ENCODE measurements at places on chromosomes 5 and 9.

DNA sequence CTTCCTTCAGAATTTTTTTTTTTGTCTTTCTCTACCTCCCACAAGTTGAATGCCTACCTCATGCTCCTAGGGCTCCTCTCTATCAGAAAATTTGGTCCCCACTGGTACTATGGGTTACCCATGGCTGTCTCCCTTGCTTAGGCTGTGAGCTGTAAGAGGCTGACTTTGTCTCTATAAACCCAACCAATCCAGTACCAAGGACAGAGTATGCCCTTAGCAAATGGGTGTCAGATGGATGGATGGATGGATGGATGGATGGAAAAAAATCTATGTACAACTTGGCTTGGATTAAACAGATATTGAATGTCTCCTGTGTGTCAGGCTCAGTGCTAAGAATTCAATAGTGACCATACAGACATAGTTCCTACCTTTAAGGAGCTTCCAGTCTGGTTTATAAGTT is 398.2 kb upstream of the TRPC7 start:
- DNase-seq: no peak

DNA sequence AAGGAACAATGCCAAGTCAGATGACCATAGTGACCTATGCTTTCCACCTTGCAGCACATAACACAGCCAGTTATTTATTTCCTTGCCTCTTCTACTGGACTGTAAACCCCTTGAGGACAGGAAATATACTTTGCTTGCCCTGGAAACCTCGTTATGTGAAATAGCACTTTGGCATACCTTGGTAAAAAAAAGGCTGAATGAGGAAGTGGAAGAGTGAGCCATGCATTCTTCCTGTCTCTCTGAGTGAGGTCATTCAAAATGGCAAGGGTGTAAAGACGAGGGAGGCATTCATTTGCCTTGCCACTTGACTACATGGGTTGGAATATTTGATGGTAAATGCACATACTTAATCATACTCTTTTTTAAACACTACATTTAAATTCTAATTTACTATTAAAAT is 42.8 kb upstream of the SVEP1 start:
- no peak for DNase-seq

GRCh38 chr5:139804800-139805397 is 9.3 kb downstream of the PSD2 start:
- DNase-seq: no peak

DNA sequence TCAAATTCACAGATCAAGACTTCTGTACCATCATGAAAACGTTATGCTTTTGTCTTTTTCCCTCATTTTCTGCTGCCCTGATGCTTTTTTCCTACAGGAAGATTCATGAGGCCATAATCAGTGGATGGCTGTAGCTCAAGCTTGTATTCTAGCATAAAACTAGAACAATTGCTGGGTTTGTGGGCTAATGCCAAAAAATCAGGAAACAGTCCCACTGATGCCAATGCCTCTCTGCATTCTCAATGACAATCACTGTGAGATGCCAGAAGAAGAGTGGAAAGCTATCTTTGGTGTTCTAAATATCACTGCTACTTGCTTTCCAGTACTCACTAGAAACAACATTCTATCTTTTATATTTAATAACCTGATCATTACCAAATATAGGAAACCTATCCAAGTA is 33.3 kb upstream of the FAM170A start:
- no peak for DNase-seq

GRCh38 chr5:31886206-31886605 is 247.3 kb downstream of the PDZD2 start:
- DNase-seq: no peak

- no peak for DNase-seq
Measured at GRCh38 chr5:74149395-74149794, 491.1 kb downstream of the ENC1 start.

DNA sequence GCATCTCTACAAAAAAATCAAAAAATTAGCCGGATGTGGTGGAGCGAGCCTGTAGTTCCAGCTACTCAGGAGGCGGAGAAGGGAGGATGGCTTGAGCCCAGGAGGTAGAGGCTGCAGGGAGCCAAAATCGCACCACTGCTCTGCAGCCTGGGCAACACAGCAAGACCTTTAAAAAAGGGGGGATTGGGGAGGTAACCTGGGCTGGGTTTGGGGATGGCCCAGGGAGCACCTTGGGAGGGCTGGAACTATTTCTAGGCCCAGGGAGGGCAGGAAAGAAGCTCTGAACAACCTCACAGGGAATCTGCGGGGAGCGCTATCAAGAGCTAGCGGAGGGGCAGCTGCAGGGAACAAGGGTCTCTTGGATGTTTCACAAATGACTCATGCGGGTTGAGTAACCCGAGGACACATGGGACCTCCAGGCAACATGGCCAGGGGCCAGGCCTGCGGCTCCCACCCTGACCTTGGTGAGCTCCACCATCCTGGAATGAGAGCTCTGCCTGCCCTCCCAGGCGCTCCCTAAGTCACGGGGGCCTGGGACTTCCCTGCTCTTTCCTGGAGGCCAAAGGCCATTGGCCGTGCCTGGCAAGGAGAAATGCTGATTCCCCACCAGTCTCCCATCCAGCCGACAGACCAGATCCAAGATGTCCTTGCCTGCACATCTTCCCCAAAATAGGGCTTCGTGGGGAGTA is 23.4 kb downstream of the SARDH start:
- no peak for DNase-seq

- no peak for DNase-seq
Measured at GRCh38 chr5:55278778-55279177, 28.7 kb downstream of the DHX29 start.

DNA sequence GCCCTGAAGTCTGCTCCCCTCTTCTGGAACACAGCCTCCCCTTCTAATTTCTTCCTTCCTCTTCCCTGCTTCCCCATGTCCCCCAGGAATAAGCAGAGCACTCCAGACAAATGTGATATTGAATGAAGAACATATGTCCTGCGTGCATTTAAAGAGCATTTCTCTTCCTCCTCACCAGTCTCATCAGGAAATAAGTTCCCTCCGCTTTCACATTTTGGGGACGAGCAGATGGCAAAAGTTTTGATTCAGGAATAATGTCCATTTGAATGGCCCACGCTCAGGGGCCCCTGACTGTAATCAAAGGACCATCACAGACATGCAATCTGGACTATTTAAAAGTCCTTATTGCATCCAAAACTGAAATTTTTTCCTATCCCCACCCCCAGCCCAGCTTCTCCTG is 316.1 kb downstream of the CDK5RAP2 start:
- DNase-seq: no peak

DNA sequence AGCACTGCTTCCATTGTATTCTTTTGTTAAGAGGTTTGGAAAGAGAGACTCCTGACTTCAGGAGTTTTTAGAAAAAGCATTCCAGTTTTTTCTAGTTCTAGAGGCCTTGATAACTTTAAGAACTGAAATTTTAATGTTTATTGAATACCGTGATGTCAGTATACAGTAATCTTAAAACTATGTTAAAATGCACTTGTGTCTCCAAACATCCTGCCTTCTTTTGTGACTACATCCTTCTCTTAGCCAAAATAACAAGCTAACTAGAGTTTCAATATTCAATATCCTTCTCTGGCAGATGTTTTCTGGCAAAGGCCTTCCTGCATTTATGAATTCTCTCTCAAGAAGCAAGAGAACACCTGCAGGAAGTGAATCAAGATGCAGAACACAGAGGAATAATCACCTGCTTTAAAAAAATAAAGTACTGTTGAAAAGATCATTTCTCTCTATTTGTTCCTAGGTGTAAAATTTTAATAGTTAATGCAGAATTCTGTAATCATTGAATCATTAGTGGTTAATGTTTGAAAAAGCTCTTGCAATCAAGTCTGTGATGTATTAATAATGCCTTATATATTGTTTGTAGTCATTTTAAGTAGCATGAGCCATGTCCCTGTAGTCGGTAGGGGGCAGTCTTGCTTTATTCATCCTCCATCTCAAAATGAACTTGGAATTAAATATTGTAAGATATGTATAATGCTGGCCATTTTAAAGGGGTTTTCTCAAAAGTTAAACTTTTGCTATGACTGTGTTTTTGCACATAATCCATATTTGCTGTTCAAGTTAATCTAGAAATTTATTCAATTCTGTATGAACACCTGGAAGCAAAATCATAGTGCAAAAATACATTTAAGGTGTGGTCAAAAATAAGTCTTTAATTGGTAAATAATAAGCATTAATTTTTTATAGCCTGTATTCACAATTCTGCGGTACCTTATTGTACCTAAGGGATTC is 43.1 kb downstream of the NDFIP1 start:
- DNase-seq: peak; percentile 13

DNA sequence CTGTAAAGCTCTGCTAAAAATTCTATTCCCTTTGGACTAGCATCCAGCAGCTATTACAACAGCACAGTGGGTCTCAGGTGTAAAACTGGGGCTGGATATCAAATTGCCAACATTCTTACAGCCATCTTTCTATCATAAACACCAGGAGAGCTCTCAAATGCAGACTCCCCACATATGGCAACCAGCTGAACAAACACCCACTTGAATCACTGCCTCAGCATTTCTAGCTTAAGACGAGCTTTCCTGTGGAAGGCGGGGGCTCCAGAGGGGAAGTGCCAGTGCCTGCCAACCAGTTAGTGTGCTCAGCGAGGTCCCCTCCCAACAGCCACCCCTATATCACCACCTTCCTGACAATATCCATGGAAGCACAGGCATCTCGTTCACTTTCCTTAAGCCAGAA is 62.2 kb downstream of the IPPK start:
- DNase-seq: peak; percentile 51

DNA sequence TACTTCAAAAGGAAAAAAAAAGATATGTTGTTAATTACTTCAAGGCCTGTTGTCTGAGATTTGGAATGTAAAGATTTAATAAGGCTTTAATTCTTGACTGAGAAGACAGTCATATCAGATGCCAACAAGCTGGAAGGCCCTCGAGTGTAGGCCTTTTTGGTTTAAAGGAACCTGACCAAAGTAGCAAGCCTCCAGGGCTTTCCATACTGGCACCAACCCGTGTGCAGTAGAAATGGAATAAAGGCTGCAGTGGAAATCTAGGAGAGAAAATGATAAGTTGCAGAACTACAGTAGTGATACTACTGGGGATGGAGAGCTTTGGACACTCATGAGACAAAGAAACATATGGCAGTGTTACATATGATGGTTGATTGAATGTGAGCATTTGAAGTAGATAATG is 358.0 kb downstream of the TAF11L14 start:
- no peak for DNase-seq

DNA sequence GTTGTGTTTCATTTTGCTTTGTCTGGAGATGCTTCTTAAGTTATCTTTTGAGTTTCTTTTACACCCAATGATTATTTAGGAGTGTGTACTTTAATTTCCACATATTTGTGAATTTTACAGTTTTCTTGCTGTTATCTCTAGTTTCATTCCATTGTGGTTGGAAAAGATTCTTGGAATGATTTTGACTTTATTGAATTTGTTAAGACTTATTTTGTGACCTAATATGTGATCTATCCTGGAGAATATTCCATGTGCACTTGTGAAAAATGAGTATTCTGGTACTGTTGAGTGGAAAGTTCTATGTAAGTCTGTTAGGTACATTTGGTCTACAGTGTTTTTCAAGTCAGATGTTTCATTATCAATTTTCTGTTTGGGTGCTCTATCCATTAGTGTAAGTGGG is 24.4 kb upstream of the GRAMD2B start:
- no peak for DNase-seq

DNA sequence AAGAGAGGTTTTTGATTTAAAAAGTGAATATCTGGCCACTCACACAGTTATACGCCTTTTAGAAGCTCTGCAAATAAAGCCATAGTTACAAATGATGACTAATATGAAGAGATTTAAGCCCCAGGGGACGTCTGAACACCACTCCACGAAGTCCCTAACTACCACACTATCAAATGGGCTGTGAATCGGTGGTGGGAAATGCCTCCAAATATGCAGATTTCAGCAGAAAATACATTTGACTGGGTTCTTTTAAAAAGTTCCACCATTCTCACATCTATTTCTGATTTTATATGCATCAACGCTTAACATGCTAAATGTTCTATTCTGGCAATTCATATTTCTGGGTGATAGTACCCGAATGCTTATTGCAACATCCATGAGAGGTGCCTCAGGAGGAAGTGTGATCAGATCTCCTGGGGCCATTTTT is 22.5 kb downstream of the TICAM2 start:
- DNase-seq: no peak

DNA sequence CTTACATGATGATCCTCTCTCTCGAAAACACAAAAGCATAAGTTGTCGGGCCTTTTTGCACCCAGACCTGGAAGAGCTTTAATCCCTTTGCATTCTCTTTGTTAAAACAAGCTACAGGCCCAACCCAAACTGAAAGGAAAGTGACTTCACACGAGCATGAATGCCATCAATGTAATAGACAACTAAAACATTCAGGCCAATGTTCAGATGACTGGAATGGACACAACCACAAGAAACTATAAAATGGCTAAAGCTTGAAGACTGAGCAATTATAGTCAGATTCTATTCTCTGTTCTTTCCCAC is 45.5 kb downstream of the RFX3 start:
- no peak for DNase-seq

GRCh38 chr9:83508067-83508466 is 30.1 kb downstream of the FRMD3 start:
- DNase-seq: no peak

- DNase-seq: no peak
Measured at GRCh38 chr9:136011376-136011702, 50.2 kb upstream of the UBAC1 start.

DNA sequence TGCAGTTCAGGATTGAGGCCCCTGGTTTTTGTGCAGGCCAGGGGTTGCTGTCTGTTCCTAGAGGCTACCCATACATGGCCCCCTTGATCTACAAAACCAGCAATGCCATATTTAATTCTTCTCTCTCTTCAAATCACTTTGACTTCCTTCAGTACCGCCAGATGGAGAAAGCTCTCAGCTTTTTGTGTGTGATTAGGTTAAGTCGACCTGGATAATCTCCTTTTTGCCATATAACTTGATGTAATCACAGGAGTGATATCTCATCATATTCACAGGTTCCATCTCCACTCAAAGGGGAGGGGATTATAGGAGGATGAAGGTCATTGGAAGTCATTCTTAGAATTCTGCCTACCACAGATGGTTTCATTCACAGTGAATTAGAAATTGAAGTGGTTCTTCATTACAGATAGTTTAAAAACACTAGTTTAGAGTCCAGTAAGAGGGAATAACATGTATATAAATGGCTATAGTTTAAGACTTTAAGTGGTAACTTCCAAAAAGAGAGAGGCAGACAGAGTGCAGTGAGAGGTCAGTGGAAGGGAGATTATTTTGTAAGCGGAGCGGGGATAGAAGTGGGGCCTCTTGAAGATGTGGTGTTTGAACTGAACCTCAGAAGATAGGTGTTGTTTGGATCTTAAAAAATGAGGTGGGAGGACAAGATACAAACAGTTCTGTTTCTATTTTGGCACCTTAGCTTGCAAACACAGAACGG is 85.9 kb downstream of the GALNT10 start:
- DNase-seq: no peak

GRCh38 chr5:891837-892393 is 686 bp downstream of the BRD9 start:
- no peak for DNase-seq

GRCh38 chr9:111068771-111069170 is 30.5 kb upstream of the LPAR1 start:
- no peak for DNase-seq

- DNase-seq: no peak
Measured at GRCh38 chr9:131282688-131283422, 6.5 kb upstream of the FAM78A start.
